Lung (tissue), 17 donors: ENCODE measurements at places on chromosomes 12 and 14.

GRCh38 chr14:42734041-42734440, 1127.4 kb downstream of the LRFN5 start:
- no peak for DNase-seq

GRCh38 chr14:53542732-53543131, 389.6 kb upstream of the DDHD1 start:
- peak; percentile 88 for DNase-seq

GRCh38 chr14:102793531-102794328, 16.5 kb downstream of the TRAF3 start:
- no peak for DNase-seq

DNA sequence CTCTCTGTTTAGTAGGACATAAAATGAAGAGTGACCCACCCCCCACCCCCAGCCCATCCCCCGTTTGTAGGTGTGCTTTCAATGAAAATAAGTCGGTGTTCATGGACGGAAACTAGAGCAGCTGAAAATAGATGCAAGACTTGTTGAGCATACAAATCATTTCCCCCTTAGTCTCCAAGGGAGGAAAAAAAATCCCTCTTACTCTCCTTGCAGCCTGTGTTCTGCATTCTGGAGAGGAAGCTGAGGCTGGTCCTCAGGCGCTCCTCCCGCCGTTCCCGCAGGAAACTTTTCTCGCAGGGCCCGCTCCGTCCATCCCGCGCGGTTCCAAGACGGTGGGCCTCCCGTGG, 259.0 kb upstream of the E2F7 start:
- DNase-seq, result no peak

GRCh38 chr14:65772921-65773574, 360.5 kb downstream of the FUT8 start:
- no peak for DNase-seq

- DNase-seq, result no peak
These were observed 37.1 kb downstream of the SLC8B1 start for GRCh38 chr12:113297621-113298471.

- DNase-seq, result peak; percentile 91
These were observed 1.8 kb upstream of the RHOF start for GRCh38 chr12:121795034-121795968.
